Naive B cell (primary cell): ENCODE measurements at places on chromosomes 1 and 21.
A peak's percentile ranks its signal among the peaks of the same experiment; 100 is the strongest.

GRCh38 chr1:172914501-172915144, 136.1 kb downstream of the TNFSF18 start:
- no peak for DNase-seq

GRCh38 chr1:59298026-59298583, 1.2 kb downstream of the FGGY start:
- no peak for DNase-seq

GRCh38 chr1:31786366-31787060, 22.4 kb upstream of the ADGRB2 start:
- no peak for DNase-seq

GRCh38 chr21:29293495-29293894, 5.2 kb upstream of the BACH1 start:
- peak; percentile 87 for DNase-seq

- DNase-seq, result no peak
Measured at GRCh38 chr1:106278716-106279115, 777.8 kb upstream of the PRMT6 start.

GRCh38 chr1:57258557-57259325, 165.1 kb downstream of the DAB1 start:
- DNase-seq, result no peak

GRCh38 chr1:17586172-17586964, 46.9 kb downstream of the ARHGEF10L start:
- DNase-seq, result no peak

DNA sequence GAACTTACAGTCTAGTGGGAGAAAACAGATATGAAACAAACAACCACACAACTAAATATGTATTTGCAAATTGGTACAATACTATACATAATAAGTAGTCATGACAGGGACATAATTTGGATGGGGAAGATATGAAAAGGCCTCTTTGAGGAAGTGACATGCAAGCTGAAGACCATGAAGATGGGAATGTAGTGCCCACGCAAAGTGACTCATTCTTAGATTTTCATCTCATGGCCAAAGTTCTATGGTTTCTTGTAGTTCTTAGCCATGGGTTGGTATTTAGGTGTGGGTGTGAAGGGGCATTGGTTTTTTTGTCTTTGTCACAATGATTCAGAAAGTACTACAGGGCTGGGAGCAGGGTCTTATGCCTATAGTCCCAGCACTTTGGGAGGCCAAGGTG, 105.4 kb upstream of the FAM78B start:
- no peak for DNase-seq

DNA sequence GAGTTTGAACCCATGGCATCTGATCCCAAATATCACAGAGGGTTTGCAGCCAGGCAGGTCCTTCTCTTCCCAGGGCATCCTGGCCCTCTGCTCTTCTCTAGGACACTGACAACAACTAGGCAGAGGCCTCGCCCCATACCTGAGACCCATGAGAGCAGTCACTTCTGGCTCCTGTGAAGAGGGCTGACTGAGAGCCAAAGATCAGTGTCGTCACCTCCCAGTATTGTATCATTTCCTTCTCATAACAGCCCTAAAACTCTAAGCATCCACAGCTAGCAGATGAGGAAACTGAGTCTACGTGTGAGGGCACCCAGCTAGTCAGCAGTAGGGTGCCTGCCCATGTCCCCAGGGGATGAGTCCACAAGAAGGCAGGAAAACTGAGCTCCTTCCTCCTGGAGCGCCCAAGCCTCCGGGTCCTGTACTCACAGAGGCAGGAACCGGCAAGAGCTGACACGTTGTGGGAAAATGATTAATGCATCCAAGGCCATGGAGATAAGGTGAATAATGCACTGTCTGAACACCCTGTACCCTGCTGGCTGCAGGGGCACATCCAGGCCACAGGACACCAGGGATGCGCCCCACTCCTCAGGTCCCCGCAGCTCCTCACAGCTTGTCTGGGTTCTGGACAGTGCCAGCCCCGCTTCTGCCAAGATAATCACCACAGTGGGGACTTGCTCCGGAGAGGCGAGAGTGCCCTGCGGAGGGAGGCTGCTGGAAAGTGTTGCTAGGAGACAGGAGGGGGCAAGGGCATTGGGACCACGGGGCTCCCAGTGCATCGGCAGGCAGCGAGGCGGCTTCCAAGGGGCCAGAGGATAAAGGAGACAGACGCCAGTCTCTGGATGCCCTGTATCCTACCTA, 340.0 kb downstream of the NPHP4 start:
- no peak for DNase-seq

DNA sequence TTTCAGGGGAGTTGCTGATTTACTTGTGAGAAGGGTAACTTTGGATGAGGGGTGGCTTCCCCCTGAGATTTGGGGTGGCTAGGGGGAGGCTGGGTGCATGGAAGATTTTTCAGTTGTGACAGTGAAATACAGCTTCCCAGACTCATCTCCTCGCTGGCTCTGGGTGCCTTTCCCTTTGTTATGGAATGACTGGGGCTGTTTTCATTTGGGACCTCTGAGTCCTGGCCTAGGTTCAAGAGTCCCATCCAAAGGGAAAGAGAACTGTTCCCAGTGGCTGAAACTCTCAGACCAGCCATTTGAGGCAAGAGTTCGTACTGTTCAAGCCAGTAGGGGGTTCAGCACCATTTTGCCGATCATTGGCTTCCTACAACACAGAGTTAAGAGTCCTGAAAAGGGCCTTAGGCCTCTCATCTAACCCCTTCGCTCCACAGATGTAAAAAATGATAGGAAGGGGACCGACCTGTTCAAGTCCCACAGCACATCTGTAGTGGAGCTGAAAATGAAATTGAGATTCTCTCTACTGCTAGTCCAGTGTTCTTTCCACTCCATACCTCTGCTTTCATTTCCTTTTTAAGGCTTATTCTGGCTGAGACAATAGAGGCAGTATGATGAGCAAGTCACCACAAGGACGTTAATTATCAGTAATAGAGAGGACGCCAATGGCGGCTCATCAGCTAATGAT, 958 bp downstream of the DDR2 start:
- no peak for DNase-seq
